ENCODE measurements at places on chromosomes 16 and 17.

DNA sequence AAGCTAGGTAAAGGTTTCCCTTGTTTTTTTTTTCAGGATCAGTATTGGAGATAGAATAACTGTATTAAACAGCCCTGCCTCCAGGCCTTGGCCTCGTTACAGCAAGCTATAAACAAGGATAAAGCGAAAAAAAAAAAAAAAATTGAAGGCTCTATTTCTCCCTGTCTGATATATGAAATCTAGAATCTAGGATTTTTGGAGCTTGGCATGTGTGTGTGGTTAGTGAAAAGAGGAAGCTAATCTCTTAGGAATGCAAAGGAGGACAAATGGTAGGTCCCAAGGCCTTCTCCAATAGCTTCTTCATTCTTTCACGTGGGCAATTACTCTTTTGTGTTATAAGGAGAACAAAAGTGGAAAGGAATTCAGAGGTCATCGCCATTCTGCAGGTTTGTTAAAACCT lies 470.3 kb downstream of the TMEM114 start:
- no peak for DNase-seq

DNA sequence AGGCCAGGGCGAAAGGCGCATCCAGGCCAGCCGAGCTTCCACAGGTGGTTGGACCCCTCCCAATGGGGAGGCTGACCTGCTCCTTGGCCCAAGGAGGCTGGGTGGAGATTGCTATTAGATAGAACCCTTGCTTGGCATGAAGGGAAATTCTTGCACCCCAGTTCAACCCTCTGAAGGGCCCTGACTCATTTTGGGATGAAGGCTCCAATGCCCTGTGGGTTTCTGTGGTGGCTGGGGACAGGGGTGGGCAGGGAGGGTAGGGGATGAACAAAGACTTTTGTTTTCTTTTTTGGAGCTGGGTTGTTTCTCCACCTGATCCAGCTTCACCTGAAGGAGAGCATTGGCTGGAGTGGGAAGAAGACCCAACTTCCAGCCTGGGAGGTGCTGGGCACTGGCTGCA lies 16.7 kb upstream of the TBX21 start:
- DNase-seq, result no peak

DNA sequence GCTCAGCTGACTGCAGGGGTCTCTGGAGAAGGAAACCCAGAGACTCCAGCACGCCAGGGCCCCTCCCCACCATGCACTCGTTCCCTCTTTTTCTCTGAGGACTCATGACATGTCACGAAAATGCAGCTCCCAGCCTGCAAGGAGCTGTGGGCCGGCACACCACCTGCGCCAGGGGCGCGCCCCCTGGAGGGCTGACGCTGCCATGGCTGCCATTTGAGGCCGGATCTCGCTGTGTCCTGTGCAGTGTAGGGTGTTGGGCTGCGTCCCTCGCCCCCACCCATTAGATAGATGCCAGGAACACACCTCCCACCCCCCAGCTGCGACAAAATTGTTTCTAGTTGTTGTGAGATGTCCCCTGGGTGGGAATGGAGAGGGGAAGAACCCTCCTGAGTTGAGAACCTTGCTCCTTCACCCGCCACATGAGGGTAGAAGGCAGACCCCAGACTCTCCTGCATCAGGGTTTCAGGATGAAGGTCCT lies 8.2 kb downstream of the SYNGR2 start:
- DNase-seq, result peak; percentile 81

- DNase-seq, result peak; percentile 85
Observed at GRCh38 chr17:61411261-61412142, 11.9 kb downstream of the TBX2 start.

GRCh38 chr17:1460233-1460632 lies 4.2 kb upstream of the CRK start:
- no peak for DNase-seq

Data from BE2C (cell line).